ENCODE measurements at places on chromosomes 2 and 18.

DNA sequence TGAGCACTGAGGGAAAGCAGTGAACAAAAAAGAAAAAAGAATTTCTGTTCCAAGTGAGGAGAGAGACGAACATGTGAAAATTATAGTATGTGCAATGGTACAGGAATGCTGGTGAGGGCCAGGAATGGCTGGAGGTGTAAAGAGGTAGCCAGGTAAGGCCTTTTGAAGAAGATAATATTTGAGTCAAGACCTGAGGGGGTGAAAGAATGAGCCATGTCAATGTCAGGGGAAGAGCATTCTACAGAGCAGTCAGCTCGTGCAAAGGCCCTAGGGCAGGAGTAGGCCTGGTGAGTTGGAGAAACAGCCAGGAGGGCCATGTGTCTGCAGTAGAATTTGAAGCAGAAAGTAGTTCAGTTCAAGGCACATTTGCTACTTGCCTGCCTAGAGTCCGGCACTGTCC lies 12.4 kb upstream of the RPL31 start:
- DNase-seq = no peak

DNA sequence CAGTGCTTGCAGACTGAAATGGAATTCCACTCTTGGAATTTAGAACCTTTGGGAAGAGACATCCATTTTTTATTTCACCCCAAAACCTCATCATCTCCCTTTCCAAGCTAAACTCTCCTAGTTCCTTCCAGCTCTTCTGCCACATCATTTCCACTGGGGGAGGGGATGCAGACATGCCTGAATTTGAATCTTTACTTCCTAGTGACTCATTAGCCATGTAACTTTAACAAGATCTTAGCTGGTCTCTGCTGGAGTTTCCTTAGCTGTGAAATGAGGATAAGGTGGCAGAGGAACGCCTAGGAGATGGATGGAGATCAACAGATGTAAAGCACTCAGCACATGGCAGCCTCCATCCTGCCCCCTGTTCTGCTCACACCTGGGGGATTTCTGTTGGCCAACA lies 266.8 kb downstream of the EN1 start:
- no peak for DNase-seq

GRCh38 chr2:207409517-207409916 lies 120.2 kb upstream of the CREB1 start:
- DNase-seq = no peak

DNA sequence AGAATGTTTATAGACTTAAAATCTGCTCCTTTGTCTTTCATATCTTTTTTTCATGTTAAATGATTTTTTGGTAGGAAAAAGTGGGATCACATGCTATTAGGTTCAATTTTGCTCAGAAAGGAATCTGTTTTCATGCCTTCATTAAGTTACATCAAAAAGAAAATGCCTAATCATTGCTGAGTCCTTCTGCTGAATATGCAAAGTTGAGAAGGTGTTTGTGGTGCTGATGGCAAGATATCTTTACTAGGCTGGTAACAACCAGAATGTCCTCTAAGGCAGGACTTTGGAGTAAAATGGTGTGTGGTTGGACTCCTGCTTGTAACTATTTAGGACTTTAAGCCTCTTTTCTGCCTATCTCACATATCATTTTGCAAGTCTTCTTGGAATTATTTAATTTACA lies 88.3 kb downstream of the TRIB2 start:
- no peak for DNase-seq

GRCh38 chr2:231527091-231527395 lies 3.2 kb downstream of the NMUR1 start:
- DNase-seq = no peak

GRCh38 chr18:57603871-57604270 lies 17.4 kb upstream of the FECH start:
- DNase-seq = no peak

- DNase-seq = peak; percentile 10
Measured at GRCh38 chr2:233384811-233385488, 30.7 kb downstream of the DGKD start.

GRCh38 chr2:72830273-72830672 lies 4.4 kb upstream of the EXOC6B start:
- DNase-seq = no peak

DNA sequence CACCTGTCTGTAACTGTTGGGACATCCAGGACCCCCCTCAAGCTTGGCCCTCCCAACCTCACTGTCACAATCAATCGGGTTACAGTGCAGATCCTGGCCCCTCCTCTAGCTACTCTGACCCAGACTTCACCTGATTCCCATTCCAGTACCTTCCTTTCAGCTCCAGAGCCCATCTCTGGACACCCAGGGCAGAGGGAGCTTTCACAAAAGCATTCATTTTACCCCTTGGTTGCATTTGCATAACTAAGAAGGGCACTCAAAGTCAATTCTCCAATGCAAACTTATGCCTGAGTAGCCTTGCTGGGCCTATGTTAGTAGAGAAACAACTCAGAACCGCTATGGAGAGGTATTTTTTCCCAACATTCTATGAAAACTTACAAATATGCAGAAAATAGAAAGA lies 7.4 kb downstream of the ZAP70 start:
- no peak for DNase-seq

DNA sequence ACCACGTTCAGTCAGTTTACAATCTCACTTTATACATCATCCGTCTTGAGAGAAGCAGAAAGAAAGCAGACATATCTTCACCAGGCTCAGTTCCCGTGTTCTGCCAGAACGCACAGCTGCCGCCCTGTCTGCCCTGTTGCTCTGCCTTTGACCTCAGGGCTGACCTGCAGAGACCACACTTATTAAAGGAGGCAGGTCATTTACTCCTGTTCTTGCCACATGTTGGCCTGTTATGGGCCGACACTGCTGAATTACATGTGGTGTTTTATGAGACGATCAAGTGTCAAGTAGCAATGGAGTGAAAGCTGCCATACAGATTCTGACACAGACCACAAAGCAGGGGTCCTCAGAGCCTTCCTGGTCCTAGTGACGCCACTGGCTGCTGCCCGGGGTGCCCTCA lies 232.2 kb downstream of the TTC32 start:
- DNase-seq = no peak

DNA sequence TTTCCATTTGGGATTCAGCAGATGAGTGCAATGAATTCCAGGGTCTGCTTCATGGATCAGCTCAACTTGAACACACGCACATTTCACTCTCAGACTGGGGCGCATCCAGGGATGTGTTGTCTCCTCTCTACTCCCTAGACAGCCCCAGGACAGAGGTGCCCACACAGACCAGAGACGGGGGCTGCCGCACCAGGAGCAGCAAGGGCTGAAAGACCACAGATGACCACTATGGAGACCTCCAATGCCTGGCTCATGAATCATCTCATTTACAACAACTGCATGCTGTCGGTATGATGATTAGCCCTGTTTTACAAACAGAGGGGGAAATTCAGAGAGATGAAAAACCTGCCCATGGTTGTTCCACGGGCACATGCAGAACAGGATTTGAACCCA lies 63.1 kb downstream of the CYP26B1 start:
- DNase-seq = no peak

DNA sequence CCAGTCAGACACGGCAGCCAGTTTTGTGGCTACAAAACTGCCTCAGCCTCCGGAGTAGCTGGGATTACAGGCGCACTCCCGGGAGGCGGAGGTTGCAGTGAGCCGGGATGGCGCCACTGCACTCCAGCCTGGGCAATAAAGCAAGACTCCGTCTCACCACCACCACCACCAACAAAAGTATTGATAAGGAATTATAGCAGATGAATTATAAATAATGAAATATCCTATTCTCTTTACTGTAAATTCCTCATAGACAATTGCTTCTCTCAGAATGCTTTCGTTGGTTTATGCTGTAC lies 1.4 kb upstream of the FAM161A start:
- DNase-seq = no peak

Data from C1 segment of cervical spinal cord (tissue), 14 donors.